ENCODE measurements at places on chromosomes 7 and 10.
A peak's percentile ranks its signal among the peaks of the same experiment; 100 is the strongest.

- no peak for DNase-seq
These were observed 225.3 kb upstream of the POT1 start for GRCh38 chr7:125154930-125155329.

GRCh38 chr10:15237351-15237750, 68.9 kb upstream of the NMT2 start:
- DNase-seq: no peak

DNA sequence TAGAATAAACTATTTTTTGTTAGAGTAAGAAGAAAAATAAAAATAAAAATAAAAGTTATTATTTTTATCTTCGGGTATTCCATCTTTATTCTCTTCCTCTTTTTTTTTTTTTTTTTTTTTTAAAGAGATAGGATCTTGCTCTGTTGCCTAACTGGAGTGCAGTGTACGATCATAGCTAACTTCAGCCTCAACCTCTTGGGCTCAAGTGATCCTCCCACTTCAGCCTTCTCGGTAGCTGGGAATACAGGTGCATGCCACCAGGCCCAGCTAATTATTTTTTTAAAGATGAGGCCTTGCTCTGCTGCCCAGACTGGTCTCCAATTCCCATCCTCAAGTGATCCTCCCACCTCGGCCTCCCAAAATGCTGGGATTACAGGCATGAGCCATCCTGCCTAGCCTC, 15.4 kb downstream of the STAM start:
- no peak for DNase-seq

DNA sequence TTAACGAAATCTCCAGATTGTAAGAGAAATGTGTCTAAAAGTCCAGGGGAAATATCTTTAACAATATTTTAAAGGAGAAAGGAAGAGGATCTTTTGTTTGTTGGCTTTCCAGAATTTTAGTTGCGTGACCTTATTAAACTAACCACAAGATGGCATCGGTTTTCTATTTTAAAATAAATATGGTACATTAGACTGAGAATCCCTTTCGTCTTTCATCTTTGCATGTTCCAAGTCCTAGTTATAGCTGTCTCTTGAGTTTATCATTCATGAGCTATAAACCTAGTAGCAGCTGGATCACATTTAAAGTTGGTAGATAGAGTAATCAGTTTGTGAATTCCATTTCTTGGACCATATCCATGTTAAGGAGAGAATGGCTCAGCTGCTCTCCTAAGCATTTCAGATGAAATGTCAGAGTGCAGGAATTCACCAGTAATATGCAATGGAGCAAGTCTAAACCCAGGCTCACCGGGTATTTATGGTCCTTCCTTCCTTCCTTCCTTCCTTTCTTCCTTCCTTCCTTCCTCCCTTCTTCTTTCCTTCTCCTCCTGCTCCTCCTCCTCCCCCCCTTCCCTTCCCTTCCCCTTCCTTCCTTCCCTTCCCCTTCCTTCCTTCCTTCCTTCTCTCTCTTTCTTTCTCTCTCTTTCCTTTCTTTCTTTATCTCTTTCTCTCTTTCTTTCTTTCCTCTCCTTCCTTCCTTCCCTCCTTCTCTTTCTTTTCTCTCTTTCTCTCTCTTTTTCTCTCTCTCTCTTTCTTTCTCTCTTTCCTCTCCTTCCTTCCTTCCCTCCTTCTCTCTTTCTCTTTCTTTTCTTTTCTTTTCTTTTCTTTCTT, 57.8 kb upstream of the RAB18 start:
- DNase-seq: no peak

DNA sequence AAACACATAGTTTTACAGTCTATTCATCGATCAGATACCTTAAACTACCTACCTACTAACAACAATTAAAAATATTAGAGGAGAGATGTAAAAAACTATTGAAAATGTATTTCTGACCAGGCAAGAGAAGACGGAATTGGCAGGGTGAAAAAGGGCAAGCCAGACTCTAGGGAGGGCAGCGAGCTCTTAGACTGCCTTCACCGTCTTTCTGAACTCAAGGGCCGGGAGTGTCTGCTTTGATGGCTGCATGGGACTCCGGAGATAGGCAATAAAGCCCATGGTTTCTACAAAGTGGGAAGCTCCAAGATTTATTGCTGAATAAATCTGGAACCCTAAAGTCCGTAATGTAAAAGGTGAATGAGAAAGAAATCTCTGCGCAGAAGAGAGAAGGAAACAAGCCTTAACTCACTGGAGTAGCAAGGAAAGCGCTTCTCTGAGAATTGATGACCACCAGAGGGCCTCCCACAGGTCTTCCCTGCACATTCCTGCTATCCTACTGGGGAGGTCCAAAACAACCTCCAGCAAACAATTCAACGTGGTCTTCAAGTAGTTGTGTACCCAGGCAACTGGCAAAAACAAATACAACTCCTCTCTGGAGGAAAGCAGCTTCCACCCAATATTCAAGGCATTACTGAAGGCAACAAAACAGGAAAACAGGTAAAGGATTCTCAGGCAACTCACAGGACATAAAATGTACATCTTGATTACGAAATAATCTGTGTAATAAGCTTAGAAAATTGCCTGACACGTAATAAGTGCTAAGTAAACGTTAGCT, 181.3 kb downstream of the SDK1 start:
- DNase-seq: peak; percentile 50

- DNase-seq: peak; percentile 12
These were observed 36.6 kb upstream of the AGR3 start for GRCh38 chr7:16918288-16918895.

GRCh38 chr7:17983221-17984062, 43.1 kb upstream of the SNX13 start:
- no peak for DNase-seq

DNA sequence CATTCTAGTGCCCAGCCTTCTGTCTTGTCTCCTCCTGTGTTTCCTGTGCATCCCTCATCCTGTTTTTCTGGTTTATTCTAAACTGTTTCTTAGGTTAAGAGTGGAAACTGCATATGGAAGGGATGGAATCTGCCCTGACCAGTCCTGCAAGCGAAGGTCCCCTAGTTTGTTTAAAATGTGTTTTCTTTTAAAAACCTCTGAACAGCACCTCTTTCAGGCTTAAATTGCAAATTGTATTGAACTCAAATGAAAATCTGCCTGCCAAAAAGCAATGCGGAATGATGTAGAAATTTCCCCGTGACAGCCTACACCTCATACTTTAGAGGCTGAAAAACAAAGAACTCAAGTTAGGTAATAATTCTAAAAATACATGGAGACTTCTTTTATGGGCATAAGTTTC, 222.8 kb upstream of the IMMP2L start:
- DNase-seq: peak; percentile 8

- DNase-seq: no peak
These were observed 45.6 kb downstream of the ZNF277 start for GRCh38 chr7:112252141-112252540.

DNA sequence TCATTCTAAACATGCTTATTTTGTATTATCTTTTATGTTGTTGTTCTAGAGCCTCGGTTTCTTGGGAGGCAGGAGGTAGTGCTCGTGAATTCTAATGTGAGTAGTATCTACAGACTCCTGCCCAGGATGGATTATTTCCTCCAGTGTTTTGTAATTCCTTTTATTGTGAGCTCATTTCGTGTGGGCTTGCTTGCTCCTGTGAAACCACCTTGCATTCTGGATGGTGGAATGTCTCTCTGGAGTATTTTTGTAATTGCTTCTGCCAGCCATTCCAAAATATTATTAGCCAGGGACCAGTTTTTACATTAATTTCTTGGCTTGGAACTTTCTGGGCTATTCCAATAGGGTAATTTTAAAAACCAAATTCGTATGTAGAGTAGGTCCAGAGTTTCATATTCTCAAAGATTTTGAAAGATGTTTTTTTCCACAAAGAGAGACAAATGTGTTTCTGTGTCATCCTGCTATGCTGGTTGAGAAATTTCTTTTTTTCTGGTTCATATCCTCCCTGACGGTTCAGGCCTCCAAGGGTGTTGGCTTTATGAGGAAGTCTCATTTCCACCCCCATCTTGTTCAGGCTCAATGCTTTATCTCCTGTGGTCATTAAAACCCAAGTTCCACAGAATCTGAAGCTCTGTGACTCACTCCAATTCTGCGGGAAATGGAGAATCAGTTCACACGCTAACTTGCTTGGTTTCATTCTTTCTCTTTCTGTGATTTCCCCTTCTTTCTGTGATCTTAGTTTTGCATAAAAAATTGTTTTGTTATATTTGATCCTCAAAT, 41.7 kb upstream of the CALD1 start:
- peak; percentile 65 for DNase-seq

DNA sequence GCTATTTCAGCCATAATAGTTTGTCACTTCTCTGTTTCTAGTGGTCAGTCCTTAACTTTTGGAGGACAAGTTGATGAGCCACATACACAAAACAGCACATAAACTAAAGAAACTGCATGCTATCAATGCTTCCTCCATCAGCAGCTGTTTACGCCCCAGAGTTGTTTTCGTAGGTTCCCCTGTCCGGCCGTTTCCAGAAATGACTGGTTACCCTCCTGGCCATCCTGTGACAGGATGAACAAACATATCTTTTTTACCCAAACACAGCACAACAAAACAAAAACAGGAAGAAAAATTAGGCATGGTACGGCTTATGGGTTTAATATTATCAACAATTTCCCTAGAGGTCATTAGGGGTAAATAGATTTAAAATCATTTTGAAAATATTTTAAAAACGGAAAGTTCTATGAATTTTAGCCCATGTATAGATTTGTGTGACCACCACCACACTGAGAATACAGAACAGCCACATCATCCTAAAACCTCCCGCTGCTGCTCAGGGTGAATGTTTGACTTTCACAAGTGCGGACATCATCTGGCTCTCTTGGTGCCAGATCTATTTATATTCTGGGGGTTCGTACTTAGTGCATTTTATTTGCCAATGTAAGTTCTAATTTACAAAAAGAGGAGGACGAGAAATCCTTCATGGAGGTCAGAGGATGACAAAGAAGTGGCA, 74.8 kb downstream of the HIPK2 start:
- DNase-seq: no peak
